ENCODE measurements at places on chromosomes 3 and 15.
A peak's percentile ranks its signal among the peaks of the same experiment; 100 is the strongest.

DNA sequence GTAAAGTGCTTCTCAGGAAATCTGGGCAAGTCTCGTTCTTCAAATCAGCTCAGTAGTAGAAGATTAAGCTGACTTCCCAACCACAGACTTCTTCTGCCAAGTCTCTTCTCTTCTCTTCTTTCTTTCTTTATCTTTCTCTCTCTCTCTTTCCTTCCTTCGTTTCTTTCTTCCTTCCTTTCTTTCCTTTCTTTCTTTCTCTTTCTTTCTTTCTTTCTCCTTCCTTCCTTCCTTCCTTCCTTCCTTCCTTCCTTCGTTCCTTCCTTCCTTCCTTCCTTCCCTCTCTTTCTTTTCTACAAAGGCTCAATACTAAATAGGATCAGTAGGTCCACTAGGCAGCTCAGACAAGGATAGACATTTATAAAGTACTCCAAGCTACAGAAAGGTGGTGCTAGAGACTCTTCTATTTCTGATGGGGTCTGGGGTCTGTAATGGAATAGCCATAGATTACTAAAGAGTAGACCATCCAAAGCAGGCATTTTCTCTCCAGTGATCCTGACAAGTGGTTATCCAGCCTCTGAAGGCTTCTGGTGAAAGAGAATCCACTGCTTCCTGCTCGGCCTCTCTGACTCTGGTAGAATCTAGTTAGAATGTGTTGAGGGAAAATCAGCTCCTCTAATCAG, 100.8 kb downstream of the TPRG1 start:
- DNase-seq: peak; percentile 13

DNA sequence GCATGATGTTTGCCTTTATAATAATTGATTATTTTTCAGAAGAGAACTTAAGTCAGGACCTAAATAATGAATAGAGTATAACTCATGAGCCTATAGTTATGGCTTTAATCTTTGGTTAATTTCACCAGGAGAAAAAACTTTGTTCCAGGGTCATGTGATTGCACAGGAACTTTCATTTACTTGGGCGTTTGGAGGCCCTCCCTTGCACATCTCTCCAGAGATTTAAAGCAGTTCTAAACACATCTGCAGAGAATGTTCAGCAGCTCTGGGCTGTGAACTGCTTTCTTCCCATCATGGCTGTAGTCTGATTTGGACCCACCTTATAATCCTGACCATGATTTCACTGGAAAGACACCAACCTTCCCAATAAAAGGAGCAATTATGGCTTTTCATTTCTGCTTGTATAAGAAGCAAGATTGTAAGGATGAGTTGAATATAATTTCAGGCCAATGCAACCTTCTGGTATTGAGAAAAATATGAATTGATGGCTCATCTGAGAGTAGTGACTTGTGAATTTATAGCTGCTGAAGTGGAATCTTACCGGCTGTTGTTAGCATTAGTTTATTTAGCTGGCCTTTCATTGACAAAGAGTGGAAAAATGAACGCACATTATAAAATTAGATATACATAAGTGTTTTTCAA, 80.9 kb upstream of the PRTG start:
- DNase-seq: no peak

DNA sequence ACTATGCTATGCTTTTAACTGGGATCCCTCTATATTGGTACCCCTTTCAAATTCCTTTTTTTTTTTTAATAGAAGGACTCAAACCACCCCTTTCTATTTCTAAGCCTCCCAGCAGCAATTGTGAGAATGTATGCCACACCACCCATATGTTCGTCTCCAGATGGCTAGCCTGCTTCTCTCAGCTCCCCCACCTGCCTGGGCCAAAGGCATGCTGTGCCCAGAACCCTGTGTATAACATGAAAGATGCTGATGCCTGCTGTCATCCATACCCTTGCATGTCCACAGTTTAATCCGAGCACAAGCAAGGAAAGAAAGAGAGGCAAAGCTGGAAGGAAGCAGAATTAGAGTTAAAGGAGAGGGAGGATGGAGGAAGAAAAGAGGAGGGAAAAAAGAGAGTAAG, 159.5 kb upstream of the CNTN6 start:
- no peak for DNase-seq

GRCh38 chr3:138066383-138066782, 49.0 kb downstream of the DZIP1L start:
- no peak for DNase-seq

DNA sequence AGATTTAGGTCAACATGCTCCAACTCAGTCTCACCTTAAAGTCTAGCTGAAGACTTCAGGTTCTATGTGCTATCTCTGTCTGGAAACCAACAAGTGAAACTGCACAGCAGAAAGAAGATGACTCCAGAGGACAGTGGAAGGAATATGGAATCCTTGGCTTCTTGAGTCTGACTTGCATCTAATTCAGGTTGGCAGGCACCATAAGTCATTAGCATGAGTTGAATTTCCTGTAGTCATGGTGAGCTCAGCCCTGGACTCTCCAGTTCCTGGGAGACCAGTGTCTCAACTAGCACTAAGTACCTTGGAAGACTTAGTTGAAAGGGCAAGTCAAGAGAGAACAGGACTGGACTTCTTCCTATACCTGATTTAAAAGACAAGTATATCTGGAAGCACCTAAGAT, 129.7 kb downstream of the DTWD1 start:
- no peak for DNase-seq

- DNase-seq: no peak
Observed at GRCh38 chr3:46954178-46954577, 22.4 kb downstream of the CCDC12 start.

DNA sequence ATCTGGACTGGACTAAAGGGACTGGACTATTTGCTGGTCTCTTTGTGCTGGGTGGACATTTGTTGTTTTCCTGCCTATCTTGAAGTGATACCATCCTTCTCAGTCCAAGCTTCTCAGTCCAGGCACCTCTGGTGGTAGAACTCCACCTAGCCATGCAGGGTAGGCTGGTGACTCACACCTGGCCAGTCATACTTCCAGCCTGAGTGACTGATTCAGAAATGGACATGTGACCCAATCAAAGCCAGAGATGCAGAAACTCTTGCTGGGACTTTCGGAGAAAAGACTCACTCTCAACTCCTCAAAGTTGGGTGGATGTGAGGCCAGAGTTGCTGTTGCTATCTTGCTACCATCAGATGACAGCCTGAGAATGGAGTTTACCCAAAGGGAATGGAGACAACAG, 5.6 kb upstream of the ASB14 start:
- no peak for DNase-seq

DNA sequence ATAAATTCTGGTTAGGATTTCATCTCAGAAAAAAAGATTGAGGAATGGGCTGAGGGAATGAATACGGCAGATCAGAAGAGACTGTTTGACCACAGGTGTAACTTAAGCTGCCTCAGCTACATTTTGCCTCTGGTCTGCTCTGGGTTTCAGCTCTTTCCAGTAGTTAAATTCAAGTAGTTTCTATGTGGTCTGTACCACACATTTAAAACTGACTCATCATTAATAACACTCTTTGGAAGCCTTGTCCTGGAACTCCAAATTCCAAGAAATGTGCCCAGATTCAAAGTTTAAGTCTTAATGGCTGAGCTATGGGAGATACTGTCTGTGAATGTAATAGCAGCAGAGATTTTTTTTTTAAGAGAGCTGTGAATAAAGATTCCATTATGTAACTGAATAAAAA, 133.1 kb upstream of the IGSF10 start:
- DNase-seq: peak; percentile 76

- DNase-seq: no peak
Observed at GRCh38 chr3:182465301-182466185, 327.8 kb upstream of the ATP11B start.

GRCh38 chr3:136979684-136980083, 21.9 kb downstream of the IL20RB start:
- no peak for DNase-seq

DNA sequence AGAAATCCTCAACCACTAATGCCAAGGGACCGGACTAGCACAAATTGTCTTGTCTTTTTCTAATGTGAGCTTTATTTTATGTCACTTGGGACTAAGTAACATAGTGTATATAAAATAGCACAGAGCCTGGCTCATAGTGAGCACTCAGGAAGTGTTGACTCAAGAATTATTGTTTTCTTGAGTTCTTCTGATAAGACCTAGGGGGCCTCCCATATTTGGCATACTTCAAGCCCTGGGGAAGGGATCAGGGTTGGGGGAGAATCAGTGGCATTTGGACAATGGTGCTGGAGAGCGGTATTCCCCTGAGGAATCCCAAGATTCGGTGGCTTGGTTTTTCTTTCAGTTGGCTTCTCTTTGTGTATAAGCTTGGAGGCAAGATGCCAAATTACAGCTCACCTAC, 19.4 kb downstream of the ZNF80 start:
- no peak for DNase-seq

GRCh38 chr15:77126529-77127326, 55.8 kb upstream of the TSPAN3 start:
- DNase-seq: no peak

GRCh38 chr3:146350852-146351251, 99.9 kb upstream of the PLSCR4 start:
- no peak for DNase-seq

All from RPMI8226 (cell line).